ENCODE measurements at places on chromosomes 11 and 22.
A peak's percentile ranks its signal among the peaks of the same experiment; 100 is the strongest.

DNA sequence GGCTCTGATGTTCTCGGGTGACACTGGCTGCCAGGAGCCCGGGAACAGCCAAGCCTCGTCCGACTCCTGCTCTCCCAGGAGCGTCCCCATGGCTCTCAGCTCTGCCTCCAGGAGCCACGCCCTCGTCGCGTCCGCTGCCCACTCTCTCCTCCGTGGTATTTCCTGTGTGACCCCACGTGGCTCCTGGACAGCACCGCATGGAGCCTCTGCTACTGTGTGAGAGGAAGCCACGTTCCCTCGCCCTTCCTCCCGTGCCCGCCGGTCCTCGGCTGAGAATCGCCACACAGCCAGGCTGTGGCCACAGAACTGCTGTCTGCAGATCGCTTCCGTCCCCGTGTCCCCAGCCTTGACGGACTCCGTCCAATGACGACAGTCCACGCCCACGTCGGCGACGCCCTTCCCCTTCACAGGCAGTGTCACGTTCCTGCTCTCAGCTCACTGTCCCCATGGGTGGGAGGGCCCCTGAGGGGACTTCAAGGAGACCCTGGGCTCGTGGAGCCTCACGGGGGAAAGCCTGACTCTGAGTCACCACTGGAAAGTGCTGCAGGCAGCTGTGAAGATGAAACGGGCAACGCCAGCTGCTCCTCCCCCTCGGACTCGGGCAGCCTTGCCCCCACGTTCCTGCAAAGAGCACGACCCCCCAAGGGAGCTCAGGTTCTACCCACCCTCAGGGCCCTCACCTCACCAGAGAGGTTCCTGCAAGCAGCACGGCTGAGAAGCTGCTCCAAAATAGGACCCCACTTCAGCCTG, 458.5 kb downstream of the BRD1 start:
- no peak for DNase-seq

DNA sequence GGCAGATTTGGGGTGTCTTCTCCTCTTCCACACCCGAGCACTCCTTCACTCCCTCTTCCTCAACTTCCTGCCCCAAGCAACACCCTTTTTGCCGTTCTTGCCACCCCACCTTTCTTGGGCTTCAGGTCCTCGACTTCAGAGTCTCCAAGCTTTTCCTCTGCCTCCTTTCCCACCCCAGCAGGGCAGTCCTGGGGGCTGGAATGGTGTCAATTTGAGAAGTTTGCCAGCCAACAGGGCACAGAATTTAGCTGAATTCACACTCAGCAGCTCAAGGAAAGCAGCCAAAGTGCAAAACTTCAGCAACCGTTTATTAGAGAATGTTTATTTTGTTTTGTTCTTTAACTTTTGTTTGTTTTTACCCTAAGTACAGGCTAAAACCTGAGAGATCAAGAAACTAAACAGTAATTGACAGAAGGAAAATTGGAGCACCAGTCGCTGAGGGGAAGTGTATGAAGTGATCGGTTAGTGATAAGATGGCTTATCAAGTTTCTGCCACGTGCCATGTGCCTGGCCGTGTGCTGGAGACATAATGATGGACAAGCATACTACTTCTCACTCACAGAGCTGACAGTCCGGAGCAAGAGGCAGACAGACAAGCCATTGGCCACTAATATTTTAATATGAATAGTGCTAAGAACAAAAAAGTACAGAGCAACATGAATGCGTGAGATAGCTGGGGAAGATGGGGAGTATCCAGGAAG, 44.4 kb downstream of the AHNAK start:
- DNase-seq = no peak

DNA sequence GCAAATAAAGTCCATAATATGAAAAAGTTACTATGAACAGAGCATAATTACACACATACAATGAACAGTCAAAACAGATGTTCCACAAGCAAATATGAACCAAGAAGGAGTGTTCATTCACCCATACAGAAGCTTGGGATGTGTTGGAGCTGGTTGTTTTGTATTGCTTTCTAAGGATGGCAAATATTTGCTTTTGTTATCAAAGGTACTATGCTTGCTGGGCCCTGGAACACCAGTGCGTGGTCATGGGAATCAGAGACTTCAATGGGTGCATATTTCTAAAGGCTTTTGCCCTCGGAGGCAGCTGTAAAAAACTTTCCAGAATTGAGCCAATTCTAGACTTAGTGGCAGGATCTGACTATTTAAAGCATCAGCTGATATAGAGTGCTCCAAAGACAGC, 85.1 kb downstream of the BARX2 start:
- no peak for DNase-seq

- no peak for DNase-seq
These were observed 147.5 kb downstream of the CRYBB2 start for GRCh38 chr22:25366876-25367466.

DNA sequence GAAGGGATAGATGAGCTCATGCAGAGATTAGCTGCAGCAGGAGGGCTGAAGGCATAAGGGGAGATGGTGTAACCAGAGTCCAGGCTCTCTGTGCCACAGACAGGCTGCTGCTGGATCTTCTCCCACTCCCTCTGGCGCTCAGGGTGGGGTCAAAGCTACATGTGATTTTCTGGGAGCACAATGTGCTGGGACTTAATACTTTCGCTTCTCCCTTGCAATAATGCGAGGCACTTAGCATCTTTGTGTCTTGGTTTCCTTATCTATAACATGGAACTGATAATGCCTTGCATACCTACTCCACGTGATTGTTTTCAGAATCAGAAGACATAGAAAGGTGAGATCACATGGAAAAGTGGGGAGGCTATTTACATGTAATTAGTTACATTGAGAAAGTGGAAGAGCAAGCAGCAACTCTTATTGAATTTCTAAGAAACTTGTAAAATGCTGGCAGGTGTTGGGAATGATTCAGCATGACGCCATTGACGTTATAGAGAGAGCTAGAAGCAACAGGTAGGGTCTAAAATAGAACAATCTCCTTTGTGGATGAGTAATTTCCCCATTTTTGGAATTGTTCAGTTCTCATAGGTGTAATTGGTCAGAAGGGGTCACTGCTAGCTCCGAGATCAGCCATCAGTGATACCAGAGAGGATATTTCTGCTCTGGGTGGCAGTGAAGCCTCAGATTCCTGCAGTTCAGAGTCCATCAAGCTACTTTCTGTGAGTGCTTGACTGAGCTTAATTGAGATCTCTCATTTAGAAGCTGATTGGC, 8.2 kb upstream of the OR9I1 start:
- peak; percentile 12 for DNase-seq

DNA sequence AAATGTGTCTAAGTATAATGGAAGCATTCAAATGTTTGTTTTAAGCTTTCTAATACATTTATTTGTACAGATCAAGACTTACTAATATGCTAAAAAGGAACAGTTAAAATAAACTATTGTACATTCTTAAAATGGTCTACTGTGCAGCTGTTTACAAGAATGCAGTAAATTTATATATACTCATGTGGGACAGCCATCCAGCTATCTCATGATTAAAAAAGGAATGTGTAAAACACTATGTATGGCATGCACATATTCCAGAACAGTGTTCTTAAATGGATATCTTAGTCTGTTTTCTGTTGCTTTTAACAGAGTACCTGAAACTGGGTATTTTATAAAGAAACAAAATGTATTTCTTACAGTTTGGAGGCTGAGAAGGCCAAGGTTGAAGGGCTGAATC, 30.2 kb upstream of the CSTF3 start:
- DNase-seq = no peak
